Activated CD4-positive, alpha-beta T cell treated with anti-CD3 and anti-CD28 coated beads, Interleukin-2, amount 50 U/mL, for 16 hours (primary cell): ENCODE measurements at places on chromosomes 5 and 9.
A peak's percentile ranks its signal among the peaks of the same experiment; 100 is the strongest.

DNA sequence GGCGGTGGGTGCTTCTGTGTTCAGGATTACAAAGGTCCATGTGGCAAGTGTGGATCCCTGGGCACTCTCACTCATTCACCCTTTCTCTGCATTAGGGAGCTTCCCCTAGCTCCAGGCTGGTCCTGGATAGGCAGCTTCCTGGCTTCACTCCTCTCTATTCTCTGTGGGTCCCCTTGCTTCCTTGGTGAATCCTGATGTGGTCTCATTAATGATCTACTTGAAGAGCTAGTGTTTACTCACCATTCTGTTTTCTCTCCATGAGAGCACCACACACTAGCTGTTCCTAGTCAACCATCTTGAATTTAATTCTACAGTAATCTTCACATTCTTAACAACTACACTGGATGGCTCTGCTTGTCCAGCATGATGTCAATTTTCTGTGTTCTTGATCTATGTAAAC, 90.0 kb upstream of the PLPPR1 start:
- no peak for DNase-seq

- DNase-seq = no peak
Measured at GRCh38 chr5:78065663-78066062, 228.8 kb downstream of the AP3B1 start.

DNA sequence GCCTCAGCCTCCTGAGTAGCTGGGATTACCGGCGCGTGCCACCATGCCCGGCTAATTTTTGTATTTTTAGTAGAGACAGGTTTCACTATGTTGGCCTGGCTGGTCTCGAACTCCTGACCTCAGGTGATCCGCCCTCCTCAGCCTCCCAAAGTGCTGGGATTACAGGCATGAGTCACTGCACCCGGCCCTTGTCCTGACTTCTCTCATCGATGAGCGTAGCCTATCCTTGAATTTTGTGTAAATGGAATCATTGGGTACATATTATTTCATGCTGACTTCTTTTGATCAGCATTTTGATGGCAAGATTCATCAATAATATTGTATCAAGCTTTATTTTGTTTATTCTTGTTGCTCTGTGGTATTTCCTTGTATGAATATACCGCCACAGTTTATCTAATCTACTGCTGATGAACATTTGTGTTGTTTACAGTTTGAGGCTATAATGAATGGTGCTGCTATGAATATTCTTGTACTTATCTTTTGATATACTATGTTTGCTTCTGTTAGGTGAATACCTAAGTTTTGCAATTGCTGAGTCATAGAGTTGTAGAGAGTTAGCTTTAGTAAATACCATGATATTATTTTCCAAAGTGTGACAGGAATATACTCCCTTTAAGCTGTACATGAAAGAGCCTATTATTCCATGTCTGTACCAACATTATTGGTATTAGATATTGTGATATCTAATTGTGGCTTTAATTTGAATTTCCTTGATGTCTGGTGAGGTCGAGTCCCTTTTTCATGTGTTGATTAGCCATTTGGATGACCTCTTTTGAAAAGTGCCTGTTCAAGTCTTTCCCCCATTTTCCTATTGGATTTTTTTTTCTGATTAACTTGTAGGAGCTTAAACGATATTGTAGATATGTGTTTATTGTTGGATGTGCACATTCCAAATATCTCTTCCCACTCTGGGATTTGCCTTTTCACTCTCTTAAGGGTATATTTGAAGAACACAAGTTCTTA, 107.5 kb downstream of the RGS3 start:
- no peak for DNase-seq

DNA sequence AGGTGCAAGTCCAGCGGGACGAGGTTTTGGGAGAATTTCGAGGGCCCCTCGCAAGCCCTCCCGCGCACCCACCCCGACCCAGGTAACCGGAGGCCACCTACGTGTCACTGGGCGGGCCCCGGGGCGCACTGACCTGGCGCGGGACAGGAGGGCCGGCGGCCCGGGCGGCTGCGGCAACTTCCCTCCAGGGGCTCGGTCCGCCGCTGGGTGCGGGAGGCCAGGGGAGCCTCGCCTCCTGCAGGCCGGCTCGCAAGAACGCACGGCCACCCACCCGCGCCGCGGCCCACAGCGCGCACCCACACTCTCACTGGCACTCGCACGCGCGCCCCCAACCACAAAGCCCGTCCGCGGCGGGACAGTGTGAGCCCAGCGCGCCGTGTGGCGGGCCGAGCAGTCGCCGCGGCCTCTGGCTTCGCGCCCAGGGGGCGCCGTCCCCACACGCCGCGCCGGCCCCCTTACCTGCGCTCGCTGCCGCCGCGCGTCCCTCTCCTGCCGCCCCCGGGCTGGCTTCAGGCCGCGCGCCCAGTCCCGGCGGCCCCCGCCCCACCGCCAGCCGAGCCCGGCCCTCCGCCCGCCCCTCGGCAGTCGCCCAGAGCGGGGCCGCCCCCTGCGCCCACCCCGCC, 451 bp downstream of the LPAR1 start:
- DNase-seq = no peak

DNA sequence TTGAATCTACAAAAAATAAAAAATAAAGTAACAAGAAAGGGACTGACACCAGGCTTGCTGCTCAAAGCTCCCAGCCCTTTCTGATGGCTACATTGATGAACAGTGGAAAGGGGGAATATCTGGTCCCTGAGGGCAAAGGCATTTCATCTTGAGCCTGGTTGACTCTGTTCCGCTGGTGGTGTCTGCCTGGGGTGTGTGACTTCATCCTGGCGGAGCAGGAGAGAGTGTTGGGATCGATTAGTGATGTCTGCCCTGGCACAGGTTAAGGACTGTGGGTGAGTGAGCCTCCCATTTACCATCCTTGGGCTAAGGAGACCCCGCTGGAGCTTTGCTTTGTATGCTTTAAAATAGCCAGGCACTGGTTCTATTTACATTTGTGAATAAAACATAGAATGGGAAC, 56.9 kb upstream of the ASS1 start:
- DNase-seq = no peak

GRCh38 chr9:130756037-130756436, 62.5 kb downstream of the EXOSC2 start:
- DNase-seq = no peak

- DNase-seq = no peak
Measured at GRCh38 chr5:177404641-177405179, 4.2 kb upstream of the PFN3 start.

GRCh38 chr9:95772320-95773052, 103.0 kb upstream of the ERCC6L2 start:
- DNase-seq = no peak

DNA sequence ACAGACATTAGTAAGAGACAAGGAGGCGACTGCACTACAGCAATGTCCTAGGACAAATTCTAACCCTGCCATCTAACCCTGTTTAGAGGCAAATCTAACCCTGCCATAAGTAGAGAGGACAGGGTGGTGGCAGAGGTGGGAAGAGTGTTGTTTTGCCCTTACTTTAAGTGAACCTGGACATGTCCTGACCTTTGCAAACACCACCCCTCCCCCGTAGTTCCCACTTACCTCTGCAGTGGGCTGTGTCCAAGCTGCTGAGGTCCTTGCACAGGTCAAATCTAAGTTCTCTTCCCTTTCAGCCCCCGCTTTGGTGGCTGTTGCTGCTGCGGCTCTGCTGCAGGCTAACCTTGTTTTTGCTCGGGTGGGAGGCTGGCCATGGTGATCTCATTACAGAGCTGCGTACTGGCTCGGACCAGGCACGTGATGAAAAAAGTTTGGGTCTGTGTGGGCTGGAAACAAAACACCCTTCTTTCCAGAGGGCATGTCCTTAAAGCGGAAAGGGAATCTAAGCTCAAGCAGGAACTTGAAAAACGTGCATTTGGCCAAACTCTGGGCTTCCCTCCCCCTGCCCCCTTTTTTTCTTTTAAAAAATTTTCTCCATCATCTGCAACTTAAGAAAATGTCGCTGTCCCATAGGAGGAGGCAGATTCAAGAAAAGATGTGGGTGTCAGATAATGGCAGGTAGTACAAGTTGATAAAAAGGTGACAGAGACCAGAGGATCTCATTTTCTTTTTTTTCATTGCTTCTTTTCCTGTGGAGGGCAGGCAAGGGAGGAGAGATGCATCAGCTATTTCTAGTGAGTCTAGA, at the start of gene FAXDC2:
Gene FAXDC2 (minus strand): TSS at position 349 of the 808 bp plus-strand sequence. CDS start 12,425 bp downstream, outside the sequence.
- no peak for DNase-seq

- DNase-seq = no peak
Measured at GRCh38 chr5:72837524-72838096, 21.1 kb downstream of the TNPO1 start.

DNA sequence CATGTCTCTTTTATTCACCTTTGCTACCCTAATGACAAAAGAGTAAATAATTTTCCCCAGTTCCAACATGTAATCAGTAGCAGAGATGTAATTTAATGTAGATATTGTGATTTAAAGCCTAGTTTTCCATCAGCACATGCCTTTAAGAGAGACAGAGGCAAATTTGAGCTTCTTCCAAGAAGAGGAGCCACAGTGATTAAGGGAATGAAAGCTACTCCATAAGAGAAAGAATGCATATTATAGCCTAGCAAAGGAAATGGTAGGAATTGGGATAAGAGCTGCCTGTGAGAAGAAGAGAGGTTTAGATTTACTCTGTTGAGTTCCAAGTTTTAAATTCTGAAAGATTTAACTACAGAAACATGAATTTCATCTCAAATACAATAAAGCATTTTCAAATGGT, 591.0 kb upstream of the DMAC1 start:
- DNase-seq = no peak

- no peak for DNase-seq
Measured at GRCh38 chr5:26486631-26487030, 551.8 kb downstream of the CDH9 start.

DNA sequence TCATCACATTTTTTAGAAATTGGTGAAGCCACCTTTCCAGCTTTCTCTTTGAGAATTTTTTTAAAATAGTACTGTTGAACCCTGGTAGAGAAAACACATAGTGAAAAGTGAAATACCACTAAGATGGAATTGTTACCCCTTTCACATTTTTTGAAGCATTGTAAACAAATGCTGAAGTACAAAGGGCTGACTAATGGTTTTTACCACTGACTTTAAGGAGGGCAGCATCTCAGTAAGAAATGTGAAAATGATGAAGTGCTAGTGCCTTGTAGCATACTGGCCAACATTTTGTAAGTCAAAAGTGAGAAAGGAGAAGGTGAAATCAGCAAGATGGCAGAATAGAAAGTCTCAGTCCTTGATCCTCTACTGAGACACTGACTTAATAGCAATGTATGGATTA, 320.6 kb downstream of the PJA2 start:
- DNase-seq = no peak

GRCh38 chr5:144087576-144087975, 82.9 kb downstream of the YIPF5 start:
- no peak for DNase-seq

DNA sequence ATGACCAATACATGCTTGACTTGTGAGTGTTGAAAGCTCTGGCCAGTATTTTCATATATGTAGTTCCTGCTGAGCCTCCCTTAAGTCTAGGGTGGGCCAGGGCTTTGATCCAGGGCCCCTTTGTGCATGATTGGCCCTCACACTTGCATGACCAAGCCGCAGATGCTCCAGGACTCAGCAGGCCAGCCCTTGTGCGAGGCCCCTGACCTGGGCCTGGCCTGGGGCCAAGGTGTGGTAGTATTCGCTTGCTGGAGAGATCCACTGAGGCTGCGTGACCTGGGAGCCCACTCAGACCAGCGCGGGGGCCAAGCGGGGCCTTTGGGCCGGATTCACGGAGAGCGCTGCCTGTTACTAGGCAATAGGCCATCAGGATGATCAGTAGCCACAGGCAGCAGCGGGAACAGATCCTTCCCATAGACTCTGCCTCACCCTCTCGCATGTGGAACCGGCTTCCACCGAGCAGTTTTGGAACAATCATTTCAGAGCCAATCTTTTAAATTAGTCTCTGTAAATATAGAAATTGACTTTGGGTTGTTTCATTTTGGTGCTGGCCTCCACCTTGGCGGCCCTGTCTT, 79.0 kb upstream of the PTCH1 start:
- DNase-seq = no peak

- no peak for DNase-seq
Measured at GRCh38 chr5:79119486-79119885, 7.9 kb downstream of the BHMT start.

- no peak for DNase-seq
Measured at GRCh38 chr5:149406203-149406978, 27.3 kb upstream of the IL17B start.

- DNase-seq = no peak
Measured at GRCh38 chr9:136372561-136373299, 739 bp downstream of the CARD9 start.

DNA sequence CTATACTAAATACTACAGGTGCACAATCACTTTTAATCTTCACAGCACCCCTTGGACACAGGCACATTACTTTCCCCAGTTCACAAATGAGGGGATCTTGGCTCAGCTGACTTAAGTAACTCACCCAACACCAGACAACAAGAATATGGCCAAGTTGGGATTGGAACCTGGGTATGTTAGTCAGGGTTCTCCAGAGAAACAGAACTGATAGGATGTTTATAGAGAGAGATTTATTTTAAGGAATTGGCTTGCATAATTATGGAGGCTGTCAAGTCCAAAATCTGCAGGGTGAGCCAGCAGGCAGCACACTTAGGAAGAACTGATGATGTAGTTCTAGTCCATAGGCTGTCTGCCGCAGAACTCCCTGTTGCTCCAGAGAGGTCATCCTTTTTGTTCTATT, 312.9 kb downstream of the MAN2A1 start:
- DNase-seq = no peak

GRCh38 chr5:152142840-152143469, 218.3 kb upstream of the GLRA1 start:
- peak; percentile 61 for DNase-seq

DNA sequence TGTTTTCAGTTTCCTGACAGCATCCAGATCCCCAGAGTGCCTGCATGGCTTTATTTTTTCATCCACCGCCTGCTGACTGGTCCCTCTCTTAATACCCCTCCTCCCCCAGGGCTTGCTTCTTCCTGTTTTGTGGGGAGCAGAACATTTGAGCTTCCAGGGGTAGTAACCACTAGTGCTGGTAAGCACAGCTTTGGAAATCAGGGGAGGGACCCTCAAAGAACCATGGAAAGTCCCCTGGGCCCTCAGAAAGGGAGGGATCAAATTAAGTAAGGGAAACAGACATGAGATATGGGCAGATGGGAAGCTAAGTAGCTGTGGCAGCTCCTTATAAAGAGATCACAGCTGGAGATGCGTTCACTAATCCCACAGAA, 26.8 kb downstream of the GRIA1 start:
- no peak for DNase-seq

DNA sequence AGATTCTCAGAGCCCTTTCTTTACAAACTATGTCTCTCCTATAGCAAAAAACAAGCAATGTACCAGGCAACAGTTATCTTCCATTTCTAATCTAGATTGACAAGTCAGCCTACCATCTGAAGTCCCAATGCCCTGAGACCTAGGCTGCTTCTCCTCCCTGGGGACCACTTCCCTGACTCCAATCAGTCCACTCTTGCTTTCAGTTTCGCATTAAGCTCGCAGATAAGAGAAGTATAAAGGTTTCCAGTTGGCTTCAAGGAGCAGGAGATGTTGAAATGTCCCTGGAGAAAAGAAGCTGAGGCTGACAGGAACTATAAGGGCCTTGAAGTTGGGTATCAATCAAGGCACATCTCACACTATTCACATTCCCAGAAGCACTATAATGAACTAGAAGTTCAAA, 32.3 kb downstream of the ERP44 start:
- DNase-seq = no peak

- DNase-seq = no peak
Measured at GRCh38 chr5:132271251-132272246, 14.1 kb downstream of the PDLIM4 start.

GRCh38 chr9:121744687-121745395, 93.4 kb downstream of the DAB2IP start:
- no peak for DNase-seq

- DNase-seq = peak; percentile 2
Measured at GRCh38 chr5:28766565-28767158, 1728.3 kb upstream of the CDH9 start.

GRCh38 chr5:171639966-171640365, 145.7 kb upstream of the SMIM23 start:
- DNase-seq = no peak

GRCh38 chr5:91182763-91183162, 200.4 kb downstream of the ARRDC3 start:
- peak; percentile 16 for DNase-seq
